Fibroblast of lung (primary cell): ENCODE measurements at places on chromosomes 7 and 10. TPM values are rescaled to one million over a fixed set of nuclear protein-coding genes. Genes with fewer than 3 reads are reported as not detected.

The NAT16 gene
- polyA plus RNA-seq: not detected in 2 replicates

The GPR37 gene
- polyA plus RNA-seq: 3.1 and 12.6 TPM in 2 replicates

The UCMA gene
- not detected in 2 replicates for polyA plus RNA-seq

The MBLAC1 gene
- 0.75 and 1.1 TPM in 2 replicates for polyA plus RNA-seq

The CAV1 gene
- 1,245 and 1,327 TPM in 2 replicates for polyA plus RNA-seq

- DNase-seq: peak; percentile 83
Measured at GRCh38 chr7:24959735-24960485, 20.1 kb downstream of the OSBPL3 start.

DNA sequence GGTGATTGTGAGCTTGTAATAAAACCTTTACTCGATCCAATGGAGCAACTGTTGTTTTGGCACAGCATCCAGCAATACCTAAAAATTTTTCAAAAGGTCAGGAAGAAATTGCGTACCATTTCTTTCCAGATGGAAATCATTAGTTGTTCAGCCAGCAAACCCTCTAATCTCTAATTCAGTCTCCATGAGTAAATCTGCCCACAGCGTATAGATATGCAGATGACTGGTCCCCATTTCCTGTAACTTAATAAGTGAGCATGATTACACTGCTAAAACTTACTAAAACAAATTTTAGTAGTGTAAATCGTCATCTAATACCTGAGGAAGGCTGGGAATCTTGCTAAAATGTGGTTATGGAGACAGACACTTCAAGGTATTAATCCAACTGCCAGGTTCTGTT is 10.6 kb downstream of the SLC25A16 start:
- peak; percentile 44 for DNase-seq

DNA sequence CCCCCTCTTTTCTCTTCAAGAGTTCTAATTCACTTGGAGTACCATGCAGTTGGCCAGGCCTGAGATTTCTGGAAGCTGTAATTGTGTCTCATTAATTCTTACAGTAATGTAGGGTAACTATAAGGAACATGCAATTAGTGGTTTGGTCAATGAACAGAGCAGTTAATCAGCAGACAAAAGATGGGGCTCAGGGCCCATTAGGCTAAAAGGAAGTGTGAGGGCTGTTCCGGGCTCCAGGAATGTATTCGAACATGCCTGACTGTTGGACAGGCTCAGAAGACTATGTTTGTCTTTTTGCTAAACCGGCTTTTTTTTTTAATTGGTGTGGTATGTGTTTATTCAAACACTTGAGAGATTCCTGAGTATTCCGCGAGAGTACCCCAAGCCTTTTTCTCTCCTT is 42.5 kb upstream of the FZD8 start:
- DNase-seq: no peak
